ENCODE measurements at places on chromosomes 16 and 17.
A peak's percentile ranks its signal among the peaks of the same experiment; 100 is the strongest.

GRCh38 chr17:80531400-80531799, 13.2 kb upstream of the RPTOR start:
- DNase-seq, result no peak

- no peak for DNase-seq
Observed at GRCh38 chr17:69874175-69874670, 200.8 kb upstream of the KCNJ16 start.

DNA sequence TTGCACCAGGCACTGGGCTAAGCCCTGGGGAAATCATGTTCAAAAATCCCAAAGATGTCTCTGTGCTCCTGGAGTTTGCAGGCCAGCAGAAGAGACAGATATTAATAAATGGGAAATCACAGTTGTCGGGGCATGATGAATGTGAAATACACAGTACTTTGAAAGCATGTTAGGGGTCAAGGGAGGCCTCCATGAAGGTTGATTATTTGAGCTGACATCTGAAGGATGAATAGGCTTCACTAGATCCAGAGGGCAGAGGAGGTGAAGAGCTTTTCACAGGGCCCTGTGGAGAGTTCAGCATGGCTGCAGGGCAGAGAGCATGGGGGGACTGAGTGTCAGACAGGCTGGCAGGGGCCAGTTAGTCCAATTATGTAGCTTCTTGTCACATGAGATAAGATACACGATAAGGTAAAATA, 2.6 kb downstream of the ANKRD40CL start:
- no peak for DNase-seq

GRCh38 chr16:88744577-88745521, 38.5 kb downstream of the CTU2 start:
- DNase-seq, result no peak

- DNase-seq, result no peak
Observed at GRCh38 chr17:74756891-74757290, 8.5 kb downstream of the NHERF1 start.

DNA sequence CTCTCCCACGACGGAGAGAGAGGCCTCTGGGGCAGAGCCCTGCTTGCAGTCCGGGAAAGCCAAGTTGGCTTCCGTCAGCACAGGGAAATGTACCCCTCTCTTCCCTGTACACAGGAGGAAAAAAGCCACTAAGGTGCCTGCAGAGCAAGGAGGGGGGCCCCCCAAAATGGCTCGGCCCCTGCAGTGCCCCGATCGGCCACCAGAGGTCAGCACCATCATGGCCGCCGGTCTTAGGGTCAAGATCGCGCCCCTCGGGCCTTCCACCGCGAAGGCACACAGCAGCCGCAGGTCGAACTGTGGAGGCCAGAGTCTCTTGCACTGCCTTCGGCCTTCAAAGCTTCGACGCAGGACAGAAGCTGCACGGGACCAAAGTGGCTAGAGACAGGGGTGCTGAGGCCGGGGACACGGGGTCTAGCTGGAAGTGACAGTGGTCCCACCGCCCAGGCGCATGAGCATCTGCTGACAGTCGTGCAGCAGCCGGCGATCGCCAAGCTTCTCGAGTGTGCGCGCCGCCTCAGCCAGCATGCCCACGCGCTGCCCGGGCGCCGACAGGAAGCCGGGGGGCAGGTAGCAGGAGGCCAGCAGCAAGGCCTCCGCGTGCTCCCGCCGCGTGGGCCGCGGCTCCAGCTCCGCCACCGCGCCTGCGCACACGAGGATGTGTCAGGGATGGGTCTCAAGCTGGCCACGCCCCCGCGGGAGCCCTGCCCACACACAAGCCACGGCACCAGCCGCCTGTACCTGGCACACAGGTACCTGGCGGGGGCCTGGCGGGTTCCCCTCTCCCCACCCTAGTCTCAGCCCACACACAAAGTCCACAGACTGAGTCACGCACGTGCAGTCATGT, 24.4 kb downstream of the SREBF1 start:
- DNase-seq, result peak; percentile 56

- DNase-seq, result no peak
Observed at GRCh38 chr16:71712501-71712900, 12.0 kb downstream of the PHLPP2 start.

- DNase-seq, result no peak
Observed at GRCh38 chr16:10202649-10203048, 20.4 kb upstream of the GRIN2A start.

- no peak for DNase-seq
Observed at GRCh38 chr16:66444049-66444481, 17.0 kb downstream of the BEAN1 start.

- DNase-seq, result peak; percentile 17
Observed at GRCh38 chr17:43171586-43172487, 823 bp downstream of the NBR1 start.

- DNase-seq, result no peak
Observed at GRCh38 chr16:86565181-86565631, 1.4 kb upstream of the FOXC2 start.

DNA sequence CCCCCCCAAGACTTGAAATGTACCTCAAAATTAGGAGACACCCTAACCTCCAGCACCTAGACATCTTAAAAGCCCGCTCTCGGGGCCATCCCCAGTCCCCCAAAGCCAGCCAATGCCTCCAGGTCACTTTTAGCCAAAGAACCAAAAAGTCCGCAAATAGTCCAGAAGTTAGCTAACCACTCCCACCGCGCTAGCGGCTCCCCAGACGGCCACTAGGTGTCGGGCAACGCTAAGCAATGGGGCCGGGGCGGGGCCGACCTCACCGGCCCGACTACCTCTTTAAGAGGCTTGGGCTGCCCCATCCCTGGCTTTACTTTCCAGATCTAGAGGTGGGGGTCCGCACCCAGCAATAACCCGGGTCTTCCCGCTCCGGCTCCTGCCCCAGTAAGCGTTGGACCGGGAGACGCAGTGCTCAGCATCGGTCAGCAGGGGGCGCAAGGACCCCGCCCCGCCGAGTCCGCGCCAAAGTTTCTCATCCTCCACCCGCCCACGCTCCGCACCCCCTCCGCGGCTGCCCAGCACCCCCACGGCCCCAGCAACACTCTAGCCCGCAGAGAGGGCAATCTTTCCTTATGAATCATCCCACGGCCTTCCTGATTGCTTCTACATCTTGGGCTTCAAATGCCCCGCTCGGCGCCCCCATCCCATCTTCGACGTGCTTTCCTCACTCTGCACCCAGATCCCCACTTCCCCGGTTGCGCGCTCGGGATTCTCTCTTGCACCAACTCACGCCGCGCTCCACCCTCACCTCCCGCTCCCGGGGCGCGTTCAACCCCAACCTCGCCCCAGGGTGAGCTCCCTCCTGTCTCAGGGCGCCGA, 765 bp downstream of the COL1A1 start:
- peak; percentile 86 for DNase-seq

DNA sequence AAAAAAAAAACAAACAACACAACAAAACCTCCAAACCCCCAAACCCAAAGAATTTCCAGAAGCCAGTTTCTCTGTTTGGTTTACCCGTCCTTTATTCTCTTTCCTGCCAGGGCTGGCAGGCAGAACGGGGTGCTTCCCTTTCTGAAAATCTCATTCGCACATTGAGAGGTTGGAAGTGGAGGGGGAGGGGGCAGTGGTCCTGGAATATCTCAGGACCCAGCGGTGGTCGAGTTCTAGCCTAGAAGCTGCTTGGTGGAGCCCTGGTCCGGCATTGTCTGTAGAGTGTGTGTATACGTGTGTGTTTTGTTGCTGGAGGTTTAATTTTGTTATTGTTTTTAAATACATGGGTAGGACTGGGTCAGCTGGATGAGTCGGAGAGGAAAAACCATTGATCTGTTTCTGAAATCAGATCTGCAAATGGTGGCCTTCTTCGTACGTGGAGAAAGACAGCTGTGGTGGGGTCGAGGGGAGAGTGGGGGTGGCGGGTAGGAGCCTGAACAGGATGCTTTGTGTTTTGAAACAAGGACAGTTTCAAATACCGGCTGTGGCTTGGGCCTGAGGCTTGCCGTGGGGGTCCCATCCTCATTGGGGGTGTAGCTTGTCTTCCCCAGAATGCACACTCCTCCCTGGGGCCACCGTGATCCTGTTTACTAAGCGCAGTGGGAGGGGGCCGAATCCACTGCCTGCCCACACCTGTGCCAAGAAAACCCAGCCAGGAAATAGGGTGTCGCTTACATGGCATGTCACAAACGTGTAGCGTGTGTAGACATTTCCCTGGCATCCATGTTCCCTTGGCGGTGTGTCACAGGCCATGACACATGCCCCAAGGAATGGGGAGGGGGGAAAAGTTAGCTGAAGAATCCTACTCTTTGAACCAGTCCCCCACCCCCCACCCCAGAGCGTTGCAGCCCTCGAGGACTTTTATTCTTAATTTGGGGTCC, 1.6 kb downstream of the CMIP start:
- no peak for DNase-seq

DNA sequence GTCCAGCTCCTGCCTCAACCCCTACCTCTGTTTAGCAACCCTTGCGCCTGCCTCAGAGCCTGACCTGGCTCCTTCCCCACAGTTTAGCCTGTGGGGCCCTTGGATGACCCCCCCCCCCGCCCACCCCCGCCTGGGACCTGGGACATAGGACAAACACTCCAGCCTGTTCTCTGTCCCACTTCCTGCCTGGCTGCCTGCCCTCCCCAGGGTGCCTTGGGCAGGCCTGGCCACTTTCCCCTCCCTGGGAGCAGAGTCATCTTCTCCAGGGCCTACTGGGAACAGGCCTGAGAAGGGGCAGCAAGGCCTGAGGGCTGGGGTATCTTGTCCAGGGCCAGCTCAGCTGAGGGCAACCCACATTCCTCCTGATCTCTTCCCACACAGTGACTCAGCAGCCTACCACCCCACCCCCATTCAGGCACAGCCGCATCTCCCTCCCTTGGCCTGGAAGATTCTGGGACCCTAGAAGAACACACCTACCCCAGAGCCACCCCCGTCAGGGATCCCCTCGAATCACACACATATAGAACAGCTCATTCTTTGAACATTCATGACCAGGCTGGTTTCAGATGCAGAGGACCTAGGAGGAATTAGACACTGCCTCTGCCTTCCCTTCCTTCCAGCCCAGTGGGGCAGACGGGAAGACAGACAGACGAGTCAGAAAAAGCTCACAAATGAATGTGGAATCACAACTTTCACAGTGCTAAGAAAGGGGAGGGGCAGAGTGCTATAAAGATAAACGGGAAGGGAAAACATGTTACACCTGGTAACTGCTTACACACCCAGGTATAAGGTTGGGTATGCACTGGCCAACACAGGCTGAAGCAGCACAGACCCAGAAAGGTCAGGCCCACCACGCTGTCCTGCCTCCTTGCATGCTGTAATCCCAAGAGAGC, 6.0 kb downstream of the FHOD1 start:
- no peak for DNase-seq

GRCh38 chr17:63514477-63514876, 8.7 kb upstream of the KCNH6 start:
- no peak for DNase-seq

GRCh38 chr17:74337834-74338500, 11.9 kb downstream of the KIF19 start:
- DNase-seq, result no peak

DNA sequence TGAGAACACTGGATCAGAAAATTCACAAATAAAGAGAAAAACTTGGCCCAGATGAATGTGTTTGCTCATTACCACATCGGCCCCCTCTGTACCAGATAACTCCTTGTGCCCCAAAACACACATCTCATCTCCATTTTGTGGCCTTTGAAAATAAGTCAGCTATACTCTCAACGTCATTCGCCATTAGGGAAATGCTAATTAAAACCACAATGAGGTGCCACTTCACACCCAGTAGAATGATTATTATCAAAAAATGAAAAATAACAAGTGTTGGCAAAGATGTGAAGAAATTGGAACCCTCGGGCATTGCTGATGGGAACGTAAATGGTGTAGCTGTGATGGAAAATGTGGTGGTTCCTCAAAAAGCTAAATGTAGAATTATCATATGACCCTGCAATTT, 34.6 kb upstream of the AKTIP start:
- DNase-seq, result no peak

GRCh38 chr16:81424771-81425170, 19.8 kb upstream of the CMIP start:
- DNase-seq, result no peak

DNA sequence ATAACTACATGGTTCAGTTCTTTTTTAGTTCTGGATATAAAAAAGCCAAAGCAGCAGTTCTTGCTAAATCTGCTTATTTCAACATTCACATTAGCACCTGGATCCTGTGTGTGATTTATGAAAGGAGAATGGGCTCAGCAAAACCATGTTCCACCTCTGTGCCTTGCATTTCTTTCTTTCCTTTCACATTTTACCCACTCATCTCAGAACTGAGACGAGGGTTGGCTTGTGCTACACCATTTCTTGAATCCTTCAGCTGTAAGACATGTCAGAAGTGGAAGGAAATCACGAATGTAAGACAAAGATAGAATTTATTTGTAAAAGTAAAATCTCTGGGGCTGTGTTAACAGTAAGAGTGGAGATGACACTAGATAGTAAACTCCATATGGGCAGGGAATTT, 1.2 kb upstream of the UTP6 start:
- DNase-seq, result no peak

- DNase-seq, result no peak
Observed at GRCh38 chr17:49647256-49647585, 30.7 kb downstream of the SPOP start.

- no peak for DNase-seq
Observed at GRCh38 chr17:57330587-57330986, 74.3 kb downstream of the MSI2 start.

DNA sequence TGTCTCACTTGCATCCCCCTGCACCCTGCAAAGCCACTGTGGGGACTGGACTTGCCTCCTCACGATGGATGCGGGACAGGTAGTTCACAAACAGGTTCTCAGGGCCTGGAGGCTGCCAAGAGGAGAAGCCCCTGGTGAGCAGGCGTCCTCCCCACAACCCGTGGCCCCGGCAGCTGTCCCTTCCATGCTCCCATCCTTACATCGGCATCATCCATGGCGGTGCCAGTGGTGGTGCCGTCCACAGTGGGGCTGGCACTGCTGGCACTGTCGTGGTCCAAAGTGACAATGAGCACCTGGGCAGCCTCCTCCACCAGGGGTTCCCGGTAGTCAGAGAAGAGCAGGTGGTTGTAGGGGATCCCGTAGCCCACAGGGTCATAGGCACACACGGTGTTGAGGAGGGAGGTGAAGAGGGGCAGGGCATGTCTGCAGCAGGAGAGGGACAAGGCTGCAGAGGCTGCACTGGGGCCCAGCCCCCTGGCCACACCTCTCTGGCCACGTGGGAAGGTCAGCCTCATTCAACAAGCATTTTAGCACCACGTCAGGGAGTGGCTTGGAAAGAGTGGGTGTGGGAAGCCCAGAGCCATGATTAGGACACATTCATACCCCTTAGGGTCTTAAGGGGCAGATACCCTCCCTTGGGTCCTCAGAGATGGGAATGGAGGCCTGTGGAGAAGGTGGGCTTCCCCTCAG, 12.6 kb downstream of the HID1 start:
- DNase-seq, result no peak

DNA sequence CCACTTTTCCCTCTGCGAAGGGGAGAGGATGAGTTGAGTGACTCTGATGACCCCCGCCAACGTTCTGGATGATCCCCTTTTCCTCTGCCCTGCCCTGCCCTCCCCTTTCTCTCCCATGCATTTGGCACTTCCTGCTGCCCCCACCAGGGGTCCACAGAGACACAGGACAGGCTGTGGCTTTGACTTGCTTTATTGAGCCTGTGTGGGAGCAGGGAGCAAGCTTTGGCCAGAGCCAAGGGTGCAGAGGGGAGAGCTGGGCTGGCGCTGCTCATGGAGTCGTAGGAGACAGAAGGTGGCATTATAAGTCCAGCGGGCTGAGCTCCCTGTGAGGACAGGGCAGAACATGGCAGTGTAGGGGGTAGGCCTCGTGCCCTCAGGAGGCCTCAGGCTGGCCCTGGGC, 1.6 kb downstream of the PPY start:
- peak; percentile 84 for DNase-seq

- no peak for DNase-seq
Observed at GRCh38 chr16:17556276-17557052, 85.7 kb upstream of the XYLT1 start.

Data from BE2C (cell line).